ENCODE measurements at places on chromosomes 4 and X.

GRCh38 chr4:146243141-146243882 lies 29.0 kb downstream of the REELD1 start:
- DNase-seq = no peak

DNA sequence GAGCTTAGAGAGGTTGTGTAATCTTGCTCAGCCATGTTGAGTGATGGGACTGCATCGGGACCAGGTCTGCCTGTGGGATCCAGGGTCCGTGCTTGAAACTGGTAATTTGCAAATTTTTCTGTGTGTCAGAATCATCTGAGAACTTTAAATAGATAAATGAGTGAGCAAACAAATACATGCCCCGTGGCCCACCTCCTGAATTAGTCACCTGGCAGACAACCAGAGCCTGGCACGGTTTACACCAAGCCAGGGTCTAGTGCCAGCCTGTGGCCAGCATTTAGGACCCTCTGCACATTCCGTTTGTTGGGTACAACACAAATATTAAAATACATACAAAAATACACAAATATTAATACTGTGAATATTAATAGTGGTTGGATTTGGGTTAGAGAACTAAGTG lies 90.6 kb upstream of the STOX2 start:
- no peak for DNase-seq

DNA sequence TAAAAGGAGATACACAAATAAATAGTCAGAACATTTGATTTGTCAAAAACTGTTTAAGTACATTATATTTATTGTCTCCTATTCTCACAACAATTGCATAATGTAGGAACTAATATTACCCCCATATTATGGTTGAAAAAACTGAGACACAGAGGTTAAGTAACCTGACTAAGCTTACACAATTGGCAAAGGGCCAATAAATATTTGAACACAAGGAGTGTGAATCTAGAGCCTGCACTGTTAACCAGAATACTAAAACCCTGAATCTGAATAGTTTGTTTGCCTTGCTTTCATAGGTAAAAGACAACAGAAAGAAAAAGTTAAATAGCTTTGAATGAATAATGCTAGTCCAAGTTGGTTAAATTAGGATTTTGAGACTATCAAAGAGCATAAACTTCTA lies 55.2 kb downstream of the IL13RA2 start:
- DNase-seq = no peak

GRCh38 chrX:93332329-93332728 lies 341.0 kb downstream of the NAP1L3 start:
- no peak for DNase-seq

DNA sequence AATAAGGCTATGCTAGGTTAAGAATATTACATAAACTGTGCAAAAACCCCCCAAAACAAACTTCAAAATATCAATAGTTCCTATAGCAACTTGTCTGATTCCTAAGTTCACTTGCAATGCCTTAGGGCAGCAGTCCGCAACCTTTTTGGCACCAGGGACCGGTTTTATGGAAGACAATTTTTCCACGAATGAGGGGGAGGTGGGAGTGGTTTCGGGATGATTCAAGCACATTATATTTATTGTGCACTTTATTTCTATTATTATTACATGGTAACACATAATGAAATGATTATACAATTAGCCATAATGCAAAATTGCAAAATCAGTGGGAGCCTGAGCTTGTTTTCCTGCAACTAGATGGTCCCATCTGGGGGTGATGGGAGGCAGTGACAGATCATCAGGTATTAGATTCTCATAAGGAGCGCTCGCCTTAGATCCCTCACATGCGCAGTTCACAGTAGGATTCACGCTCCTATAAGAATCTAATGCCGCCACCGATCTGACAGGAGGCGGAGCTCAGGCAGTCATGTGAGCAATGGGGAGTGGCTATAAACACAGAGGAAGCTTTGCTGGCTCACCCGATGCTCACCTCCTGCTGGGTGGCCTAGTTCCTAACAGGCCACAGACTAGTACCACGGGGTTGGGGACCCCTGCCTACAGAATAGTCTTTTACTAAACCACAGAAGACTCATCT lies 39.7 kb downstream of the ACOX3 start:
- no peak for DNase-seq

DNA sequence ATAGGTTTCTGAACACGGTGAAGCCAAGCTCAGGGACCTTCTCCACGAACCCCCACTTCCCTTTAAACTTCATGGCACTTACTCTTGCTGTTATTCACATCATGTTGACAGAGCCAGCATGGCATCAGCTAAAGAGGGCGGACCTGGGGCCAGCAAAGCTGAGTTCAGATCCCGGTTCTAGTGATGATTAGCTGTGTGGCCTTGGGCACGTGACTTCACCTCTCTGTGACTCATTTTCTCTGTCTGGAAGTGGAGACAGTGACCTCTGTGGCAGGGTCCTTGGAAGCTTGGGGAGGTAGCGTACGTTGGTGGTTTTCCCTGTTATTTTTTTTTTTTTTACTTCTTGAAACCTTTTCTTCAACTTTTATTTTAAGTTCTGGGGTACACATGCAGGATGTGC lies 13.4 kb downstream of the EVC start:
- DNase-seq = no peak

GRCh38 chr4:89800527-89801103 lies 36.3 kb downstream of the SNCA start:
- no peak for DNase-seq

DNA sequence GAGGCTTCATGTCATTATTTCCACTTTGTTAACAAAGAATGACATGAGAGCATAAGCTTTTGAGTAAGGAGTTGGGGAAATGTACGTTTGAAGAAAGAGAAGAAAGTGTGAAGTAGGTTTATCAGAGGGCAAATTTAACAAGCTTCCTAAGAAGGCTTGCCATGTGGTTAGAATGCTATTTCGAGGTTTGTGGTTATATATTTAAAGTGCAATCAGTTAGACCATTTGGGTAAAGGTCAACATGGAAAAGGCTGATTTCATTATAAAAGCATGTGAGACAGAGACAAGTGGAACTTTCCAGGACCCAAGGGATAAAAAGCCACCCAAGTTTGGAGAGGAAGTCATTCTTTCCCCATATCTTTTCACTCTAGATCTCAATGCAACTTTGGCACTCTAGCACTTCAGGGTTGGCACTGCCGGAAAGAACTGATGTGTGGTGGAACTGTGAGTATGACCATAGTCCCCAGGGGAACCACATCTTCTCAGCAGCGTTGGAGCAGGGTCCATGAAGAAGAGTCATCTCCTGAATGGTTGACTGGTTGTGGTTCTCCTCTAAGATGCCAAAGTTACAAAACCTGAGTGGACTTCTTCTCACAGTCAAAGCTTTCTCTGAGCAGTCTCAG lies 529.9 kb downstream of the MID1IP1 start:
- DNase-seq = no peak

GRCh38 chrX:153989973-153990655 lies 17.6 kb downstream of the TMEM187 start:
- DNase-seq = no peak

DNA sequence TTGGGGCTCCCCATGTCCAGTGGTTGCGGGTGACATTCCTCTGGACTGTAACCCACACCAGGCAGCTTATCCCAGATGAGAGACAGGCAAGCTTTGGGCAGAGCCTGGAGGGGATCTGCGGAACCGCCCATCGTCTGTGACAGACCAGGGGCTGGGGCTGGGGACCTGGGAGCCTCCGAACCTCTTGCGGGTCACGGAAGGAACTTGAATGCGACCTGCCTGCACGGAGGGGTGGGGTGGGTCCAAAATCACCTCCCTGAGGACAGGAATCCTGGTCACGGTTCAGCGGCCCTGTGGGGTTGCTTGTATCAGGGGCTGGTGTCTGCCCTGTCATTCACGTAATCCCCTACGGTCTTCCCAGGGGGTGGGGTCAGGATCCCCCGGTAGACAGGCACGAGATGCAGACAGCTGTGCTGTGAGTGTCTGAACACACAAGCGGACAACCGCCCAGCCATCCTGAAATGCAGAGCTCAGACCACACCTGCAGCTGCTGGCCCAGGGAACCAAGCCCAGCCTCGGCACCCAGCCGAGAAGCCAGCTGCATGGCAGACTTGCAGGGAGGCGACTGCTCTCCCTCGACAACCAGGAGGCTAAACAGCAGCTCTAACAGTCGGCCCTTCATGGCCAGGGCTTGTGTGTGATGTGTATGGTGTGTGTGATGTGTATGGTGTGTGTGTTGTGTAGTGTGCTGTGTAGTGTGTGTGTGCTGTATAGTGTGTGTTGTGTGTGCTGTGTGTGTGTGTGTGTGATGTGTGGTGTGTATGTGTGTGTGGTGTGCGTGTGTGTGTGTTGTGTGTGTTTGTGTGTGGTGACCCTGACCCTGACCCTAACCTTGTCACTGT lies 105.9 kb upstream of the ADRA2C start:
- no peak for DNase-seq

DNA sequence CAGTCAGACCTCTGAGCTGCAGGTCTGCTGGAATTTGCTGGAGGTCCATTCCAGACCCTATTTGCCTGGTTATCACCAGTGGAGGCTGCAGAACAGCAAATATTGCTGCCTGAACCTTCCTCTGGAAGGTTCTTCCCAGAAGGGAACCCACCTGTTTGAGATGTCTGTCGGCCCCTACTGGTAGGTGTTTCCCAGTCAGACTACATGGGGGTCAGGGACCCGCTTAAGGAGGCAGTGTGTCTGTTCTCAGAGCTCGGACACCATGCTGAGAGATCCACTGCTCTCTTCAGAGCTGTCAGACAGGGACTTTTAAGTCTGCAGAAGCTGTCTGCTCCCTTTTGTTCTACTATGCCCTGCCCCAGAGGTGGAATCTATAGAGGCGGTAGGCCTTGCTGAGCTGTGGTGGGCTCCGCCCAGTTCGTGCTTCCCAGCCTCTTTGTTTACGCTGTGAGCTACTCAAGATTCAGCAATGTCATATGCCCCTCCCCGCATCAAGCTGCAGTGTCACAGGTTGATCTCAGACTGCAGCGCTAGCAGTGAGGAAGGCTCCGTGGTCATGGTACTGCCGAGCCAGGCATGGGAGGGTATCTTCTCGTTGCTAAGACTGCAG lies 44.1 kb upstream of the KDR start:
- no peak for DNase-seq

DNA sequence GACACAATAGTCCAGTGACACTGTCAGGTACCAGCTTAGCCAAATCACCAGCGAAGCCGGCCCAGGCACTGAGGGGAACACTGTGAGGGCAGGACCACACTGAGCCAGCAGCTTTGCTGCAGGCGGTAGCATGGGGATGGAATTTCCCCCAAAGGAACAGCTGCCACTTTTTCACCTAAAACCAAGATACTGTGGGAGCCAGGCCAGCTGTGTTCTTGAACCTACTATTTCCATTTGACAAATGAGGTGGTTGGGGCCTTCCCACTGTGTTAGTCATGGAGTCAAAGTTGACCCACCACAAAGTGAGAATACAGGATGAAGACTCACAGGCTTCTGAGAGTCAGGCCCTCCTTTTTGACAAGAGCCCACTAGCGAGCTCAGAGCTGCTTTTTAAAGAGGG lies 70.7 kb upstream of the SH3RF1 start:
- DNase-seq = no peak

DNA sequence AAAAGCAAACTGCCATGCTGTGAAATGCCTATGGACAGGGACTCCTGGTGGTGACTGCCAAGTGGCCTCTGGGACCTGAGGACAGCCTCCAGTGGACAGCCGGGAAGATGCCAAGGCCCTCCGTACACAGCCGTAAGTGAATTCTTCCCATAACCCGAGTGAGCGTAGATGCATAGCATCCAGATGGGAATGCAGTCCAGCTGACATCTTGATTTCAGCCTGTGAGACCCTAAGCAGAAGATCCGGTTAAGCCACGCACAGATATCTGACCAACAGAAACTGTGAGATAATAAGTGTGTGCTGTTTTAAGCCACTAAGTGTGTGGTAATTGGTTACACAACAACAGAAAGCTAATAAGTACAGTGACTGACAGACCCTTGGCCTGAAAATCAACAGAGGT lies 55.9 kb downstream of the TMEM156 start:
- no peak for DNase-seq

DNA sequence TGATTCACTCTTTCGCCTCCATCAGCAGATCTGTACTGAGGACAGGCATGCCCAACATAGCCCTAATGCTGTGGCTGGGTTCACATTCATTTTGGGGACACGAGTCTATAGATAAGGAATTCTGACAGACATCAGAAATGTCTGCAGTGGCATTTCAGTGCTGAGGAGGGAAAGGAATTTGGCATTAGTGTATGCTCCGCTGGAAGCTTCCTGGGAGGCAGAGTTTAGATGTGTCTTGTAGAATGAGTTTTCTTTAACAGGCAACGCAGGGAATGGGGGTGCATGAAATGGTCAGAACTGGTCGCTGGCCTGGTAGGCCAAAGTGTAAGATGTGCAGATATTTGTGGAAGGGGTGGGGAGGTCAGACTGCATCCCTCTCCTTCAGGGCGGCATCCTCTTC lies 43.5 kb upstream of the ZNF518B start:
- no peak for DNase-seq

DNA sequence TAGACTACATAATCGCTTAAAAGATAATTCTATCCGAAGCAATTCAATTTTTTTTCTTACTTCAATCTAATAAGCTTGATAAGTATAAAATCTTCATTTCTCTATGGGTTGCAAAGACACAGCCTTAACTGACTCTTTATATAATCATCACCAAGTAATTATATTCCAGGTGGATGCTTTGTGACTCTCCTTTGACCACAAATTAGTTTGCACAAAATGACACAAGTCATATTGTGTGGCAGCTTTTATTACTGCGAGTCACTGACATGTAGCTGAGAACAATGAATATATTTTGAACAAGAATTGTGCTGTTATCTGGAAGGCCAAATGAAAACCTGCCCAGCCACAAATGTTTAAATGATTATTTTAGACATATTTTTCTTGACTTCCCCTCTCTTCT lies 1727.8 kb downstream of the ARAP2 start:
- DNase-seq = no peak

DNA sequence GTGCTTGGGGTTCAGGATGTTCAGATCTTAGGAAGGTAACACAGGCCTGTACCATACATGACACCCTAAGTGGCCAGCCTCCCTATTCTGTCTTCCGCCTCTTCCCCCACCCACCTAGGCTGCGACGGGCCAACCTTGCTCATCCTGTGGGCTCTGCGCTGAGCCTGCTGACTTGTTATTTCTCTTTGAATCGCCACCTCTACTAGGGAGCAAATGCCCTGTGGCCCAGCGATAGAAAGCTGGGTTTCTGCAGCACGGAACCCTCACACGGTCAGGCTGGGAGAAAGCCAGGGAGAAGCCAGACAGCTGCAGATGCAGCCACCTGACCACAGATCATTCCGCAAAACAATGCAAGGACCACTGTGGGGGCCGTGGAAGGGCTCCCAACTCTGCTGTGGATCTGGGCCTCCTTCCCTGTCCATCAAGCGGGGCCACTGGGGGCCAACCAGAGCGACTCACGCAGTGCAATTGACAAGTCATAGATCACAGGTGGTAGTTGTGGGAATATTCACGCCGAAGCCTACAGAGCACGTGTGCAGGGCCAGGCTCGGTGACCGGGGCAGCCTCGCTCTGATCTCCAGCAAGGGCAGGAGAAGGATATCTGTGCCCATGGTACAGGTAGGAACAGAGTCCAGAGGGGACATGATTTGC lies 227.5 kb downstream of the AFAP1 start:
- DNase-seq = no peak

GRCh38 chr4:175440786-175441185 lies 371.3 kb downstream of the GPM6A start:
- DNase-seq = no peak
